ENCODE measurements at places on chromosomes 7 and 10. TPM values are rescaled to one million over a fixed set of nuclear protein-coding genes. Genes with fewer than 3 reads are reported as not detected.

DNA sequence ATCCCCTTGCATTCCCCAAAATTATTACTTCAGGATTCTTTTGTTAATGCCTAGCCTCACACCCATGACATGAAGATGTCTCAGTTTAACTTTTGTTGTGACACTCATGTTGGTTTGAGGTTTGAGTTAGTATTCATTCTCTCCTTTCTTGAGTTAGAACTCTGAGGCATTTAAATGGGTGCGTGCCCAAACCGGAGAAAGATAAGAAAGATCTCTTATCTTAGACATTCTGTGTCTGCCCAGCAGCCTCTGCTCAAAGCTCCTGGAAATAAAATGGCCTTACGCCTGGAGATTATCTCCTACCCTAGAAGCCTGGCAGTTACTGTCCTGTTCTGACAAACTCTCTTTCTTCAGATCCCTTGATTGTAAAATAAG lies 26.3 kb downstream of the WBP1L start:
- no peak for DNase-seq

DNA sequence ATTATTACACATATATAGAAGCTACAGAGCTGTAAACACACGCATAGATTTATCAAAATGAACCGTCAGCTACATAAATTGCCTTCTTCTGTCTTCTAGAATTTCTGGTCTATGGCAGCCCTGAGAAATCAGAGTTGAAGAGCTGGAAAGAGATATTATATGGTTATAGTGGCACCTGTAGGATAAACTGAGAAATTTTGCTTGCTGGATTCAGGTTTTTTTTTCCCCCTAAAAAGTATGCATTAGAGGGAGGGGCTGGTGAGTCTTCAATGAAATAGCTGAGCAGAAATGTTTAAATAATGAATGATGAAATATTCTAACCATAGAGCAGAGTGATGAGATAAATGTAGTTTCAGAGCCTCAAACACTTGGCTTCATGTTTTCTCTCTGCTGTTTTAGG lies 78.0 kb upstream of the DYNC1I1 start:
- no peak for DNase-seq

- DNase-seq, result no peak
Measured at GRCh38 chr10:118036281-118036875, 10.4 kb downstream of the RAB11FIP2 start.

DNA sequence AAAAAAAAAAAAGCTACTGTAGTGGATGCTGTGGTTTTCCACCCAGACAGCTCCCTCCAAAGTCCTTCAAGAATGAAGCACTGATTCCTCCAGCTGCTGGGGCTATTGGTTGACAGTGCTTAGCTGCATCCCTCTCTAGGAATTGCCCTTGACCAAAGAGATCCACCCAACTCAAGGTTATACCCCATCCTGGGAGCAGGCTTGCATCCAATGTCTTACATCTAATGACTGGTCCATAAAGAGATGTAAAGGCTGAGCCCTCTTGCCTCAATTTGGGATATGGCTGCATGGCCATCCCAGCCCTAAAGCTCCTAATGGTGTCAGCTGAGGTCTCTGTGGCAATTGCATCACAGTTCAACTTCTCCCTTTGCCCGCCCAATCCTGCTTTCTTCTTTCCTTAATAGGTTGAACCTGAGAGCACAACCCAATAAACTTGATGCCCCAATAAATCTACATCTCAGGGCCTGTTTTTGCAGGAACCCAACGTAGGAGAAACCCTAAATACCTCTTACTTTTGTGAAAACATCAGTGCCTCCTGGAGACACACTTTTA lies 4.4 kb downstream of the GPR37 start:
- DNase-seq, result no peak

Gene CALHM3
- not detected for total RNA-seq

Gene MUC12
- total RNA-seq, result 0.64 TPM

DNA sequence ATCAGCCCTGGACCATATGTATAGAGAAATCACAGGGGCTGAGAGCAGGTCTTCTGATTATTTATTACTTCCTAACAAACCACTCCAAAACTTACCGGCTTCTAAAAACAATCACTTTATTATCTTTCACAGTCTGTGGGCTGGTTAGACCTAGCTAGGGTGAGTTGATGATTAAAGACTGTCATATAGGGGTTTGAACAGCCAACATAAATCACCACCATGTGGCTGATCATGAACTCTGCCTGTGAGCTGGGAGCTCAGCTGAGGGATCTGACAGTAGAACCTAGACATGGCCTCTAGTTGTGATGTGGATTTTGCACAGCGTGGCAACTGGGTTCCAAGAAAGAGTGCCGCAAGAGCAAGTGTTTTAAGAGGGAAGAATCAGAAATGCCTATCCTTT lies 305.4 kb downstream of the CSTF2T start:
- no peak for DNase-seq

Data from activated CD8-positive, alpha-beta memory T cell treated with anti-CD3 and anti-CD28 coated beads, Interleukin-2, amount 10 ng/mL, durations not matched to agents 7 days and 5 days (primary cell).